NCI-H526 (cell line): ENCODE measurements at places on chromosomes 6 and 20.

- DNase-seq, result no peak
These were observed 293.9 kb downstream of the RNGTT start for GRCh38 chr6:88669475-88669874.

DNA sequence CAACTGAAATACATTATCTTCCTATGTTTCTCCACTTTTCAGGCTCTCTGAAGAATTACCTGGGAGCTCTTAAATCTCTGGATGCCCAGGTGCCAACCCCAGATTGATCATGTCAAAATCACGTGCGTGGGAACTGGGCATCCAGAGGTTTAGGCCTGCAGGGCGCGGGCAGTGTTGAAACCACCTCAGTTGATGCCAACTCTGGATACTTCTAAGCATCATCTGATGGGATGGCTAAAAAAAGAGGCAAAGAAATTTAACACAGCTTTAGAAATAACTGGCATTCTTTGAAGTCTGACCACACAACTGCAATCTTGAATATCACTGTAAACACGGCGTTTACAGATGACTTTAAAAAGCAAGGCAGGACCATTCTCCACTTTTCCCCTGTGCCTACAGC lies 41.9 kb downstream of the PTGIS start:
- DNase-seq, result no peak

- peak; percentile 99 for DNase-seq
These were observed 172.0 kb downstream of the SLC16A10 start for GRCh38 chr6:111259089-111259831.

GRCh38 chr20:45860560-45861220 lies 3.3 kb downstream of the ZSWIM3 start:
- no peak for DNase-seq

- peak; percentile 75 for DNase-seq
These were observed at the start of gene SGK2 for GRCh38 chr20:43558412-43559146. SGK2 (plus strand) TSS chr20:43559027; CDS start chr20:43566496, 7,469 bp downstream.

DNA sequence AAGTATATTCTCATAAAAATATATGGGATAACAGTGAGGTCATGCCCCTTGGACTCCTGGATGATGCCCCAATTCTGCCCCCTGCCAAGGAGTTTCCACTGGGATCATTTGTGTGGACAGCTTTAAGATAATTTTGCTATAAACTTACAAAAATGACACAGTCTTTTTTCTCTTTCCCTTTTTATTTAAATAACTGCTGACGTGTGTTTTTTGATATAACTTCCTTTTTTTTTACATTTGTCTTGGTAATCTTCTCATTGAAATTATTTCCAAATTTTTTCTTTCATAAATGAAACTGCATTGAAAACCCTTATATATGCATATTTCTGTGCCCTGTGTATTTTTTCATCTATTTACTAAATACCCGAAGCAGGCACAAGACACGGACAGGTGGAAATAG lies 31.3 kb downstream of the CST9L start:
- no peak for DNase-seq

- DNase-seq, result peak; percentile 29
These were observed 17.6 kb upstream of the SNAI1 start for GRCh38 chr20:49964964-49965780.

DNA sequence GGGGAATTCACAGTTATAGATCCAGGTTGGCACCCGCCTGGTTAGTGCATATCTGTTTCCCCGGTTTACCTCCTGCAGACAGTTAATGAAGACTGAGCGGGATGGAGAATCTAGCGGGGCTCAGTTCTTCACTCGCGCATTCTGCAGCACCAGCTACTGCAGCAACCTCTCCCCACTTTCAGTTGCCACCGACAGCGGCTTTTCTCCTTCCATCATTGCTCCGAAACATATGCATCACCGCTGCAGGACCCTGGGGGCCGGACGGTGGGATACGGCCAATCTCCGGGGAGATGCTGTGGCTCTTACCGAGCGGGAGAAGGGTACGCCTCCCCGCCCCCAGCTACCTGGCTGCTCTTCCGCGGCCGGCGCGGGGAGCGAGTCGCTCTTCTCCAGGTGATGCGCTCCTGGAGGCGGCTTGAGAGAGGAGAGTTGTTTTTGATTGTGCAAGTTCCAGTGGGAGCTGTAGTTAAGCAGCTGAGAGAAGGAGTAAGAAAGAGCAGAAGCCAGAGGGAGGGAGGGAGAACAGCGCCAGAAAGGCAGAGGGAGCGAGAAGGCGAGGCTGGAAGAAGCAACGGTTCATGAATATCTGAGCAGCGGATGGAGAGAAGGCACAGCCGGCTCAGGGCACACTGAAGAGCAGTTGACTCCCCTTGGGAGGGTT lies at the start of gene SGK1:
SGK1 (minus strand) TSS at position 642 of the 661 bp plus-strand sequence. CDS start 652 bp downstream, outside the sequence.
- peak; percentile 52 for DNase-seq

DNA sequence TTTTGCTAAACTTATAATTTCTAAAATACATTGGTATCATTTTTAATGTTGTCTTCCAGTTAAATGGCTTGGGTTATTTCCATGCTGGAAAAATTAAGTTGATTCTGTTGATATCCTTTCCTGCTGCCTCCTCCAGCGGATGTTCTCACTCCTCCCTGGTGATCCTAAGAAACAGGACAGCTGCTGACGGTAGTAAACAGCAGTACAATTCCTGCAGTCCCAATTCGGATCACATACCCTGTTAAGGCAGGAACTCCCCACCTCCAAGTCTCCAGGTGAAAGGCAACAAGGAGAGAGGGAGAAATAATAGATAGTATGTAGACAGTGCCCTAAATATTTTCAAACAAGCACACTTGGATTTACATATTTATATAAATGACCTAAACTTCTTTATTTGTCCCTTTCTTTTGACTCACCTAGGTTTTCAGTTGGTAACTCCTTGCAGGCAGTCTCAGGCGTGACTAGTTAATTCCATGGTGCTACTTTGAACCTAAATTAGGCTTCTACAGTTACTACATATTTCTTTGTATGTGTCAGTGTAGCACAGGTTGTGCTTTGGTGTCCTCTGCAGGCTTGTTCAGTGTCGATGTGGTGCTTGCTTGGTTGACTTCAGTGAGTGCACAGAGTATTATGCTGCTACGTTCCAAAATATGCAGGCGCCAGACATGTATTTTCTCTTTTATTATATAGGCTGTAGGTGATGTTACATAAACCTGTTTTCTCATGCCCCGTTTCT lies 126.0 kb downstream of the ADGRB3 start:
- DNase-seq, result no peak

- DNase-seq, result no peak
These were observed 13.0 kb upstream of the HLA-DQB1 start for GRCh38 chr6:32679492-32679891.

GRCh38 chr6:17741507-17741906 lies 34.8 kb upstream of the NUP153 start:
- DNase-seq, result no peak

DNA sequence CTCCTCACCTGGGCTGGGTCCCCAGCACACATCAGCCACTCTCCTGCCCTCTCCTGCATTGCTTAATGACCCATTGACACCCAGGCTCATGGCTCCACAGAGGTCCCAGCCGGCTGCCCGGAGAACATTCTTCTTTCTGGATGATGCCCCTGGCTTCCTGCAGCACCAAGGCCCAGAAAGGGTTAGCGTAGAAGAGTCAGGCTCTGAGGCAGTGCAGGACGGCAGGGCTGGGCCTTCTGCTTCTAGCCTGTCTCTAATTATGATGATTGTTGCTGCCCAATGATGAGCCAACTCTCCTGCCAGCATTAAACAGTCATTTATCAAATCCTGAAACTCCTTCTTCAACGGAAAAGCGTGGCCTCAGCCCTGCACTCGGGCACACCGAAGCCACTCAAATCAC lies 66.4 kb downstream of the ZNF217 start:
- DNase-seq, result no peak

GRCh38 chr20:32648761-32649650 lies 24.7 kb downstream of the C20orf203 start:
- no peak for DNase-seq

DNA sequence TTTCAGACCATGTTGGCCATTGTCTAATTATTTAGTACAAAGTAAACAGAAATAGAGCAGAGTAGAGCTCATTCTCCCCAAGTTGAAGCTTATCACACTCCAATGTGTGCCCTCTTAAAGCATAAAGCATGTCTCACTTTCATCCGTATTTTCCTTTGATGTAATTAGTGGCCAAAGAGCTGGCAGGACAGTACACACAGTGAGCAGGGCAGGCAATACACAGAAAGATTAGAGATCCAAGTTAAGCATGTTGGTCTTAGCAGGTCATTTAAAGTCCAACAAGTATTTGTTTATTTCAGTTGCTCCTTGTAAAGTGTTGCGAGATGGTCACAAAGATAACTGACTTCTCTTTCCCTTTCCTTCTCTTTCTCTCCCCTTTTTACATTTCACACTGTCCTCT lies 47.2 kb downstream of the RFX6 start:
- DNase-seq, result no peak

GRCh38 chr6:135883045-135883444 lies 31.5 kb downstream of the PDE7B start:
- DNase-seq, result no peak

DNA sequence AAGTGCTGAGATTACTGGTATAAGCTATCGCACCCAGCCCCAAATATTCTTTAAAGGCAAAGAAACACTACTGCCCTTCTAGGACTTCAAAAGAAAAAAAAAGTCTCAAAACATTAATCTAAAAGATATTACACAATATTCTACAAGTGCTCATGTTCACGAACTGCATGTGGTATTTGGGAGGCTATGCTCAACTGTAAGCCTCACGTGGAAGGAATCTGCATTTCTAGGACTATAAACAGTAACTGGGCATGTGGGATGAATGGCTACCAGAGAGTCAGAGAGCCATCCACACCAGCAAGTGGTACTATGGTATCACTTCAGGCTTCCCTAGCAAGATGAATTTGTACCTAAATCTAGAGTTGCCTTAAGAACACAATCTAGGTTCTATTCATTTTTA lies 50.0 kb downstream of the FKBP5 start:
- DNase-seq, result no peak

DNA sequence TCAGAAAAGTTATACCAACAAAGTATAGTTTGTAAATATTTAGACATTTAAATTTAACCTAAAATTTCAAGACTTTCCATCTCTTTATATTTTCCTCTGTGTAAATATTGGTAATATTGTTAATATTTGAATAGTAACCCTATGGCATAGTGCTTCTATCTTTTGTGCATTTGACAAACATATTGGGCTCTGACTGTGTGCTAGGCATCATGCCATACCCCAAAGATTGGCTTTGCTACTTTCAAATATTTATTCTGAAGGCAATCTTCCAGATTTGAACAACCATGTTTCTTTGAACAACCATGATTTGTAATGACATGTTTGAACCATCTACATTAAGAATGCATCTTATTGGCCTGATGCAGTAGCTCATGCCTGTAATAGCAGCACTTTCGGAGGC lies 15.5 kb upstream of the PRDM1 start:
- no peak for DNase-seq

GRCh38 chr6:96723362-96723761 lies 113.9 kb downstream of the GPR63 start:
- DNase-seq, result no peak

- DNase-seq, result no peak
These were observed 2.3 kb upstream of the ID4 start for GRCh38 chr6:19834858-19835257.

- peak; percentile 24 for DNase-seq
These were observed 6.8 kb downstream of the SNAP91 start for GRCh38 chr6:83702077-83702476.

DNA sequence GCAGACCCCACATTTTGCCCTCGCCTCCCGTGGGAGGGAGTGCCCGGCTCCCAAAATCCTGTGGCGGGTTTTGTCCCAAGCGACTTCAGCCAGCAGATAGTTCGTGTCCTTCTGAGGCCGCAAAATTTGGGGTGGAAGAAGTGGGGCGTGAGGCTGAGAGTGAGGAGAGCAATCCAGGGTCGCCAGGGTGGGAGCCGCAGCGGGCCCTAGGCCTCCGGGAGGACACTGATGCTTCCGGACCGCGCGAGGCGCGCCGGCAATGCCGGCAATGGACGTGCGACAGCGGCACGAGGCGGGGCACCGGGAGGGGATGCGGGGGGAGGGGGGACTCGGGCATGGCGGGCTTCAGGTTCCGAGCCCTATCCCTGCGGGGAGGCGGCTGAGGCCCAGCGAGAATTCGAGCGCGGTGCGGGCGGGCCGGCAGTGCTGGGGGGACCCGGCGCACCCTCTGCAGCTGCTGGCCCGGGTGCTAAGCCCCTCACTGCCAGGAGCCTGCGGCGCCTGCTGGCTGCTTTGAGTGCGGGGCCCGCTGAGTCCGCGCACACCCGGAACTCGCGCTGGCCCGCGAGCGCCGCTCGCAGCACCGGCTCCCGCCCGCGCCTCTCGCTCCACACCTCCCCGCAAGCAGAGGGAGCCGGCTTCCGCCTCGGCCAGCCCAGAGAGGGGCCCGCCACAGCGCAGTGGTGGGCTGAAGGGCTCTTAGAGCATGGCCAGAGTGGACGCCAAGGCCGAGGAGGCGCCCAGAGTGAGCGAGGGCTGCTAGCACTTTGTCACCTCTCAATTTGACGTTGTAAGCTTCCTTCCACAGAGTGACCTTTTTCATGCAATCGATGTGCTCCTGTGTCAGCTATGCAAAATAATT lies 143.8 kb downstream of the LPA start:
- DNase-seq, result no peak
